Chondrocyte (in vitro differentiated cells): ENCODE measurements at places on chromosomes 4 and X. TPM values are rescaled to one million over a fixed set of nuclear protein-coding genes. Genes with fewer than 3 reads are reported as not detected.

The FHL1 gene
- total RNA-seq: 744 to 1,032 TPM (median 1,007 TPM) in 3 replicates

DNA sequence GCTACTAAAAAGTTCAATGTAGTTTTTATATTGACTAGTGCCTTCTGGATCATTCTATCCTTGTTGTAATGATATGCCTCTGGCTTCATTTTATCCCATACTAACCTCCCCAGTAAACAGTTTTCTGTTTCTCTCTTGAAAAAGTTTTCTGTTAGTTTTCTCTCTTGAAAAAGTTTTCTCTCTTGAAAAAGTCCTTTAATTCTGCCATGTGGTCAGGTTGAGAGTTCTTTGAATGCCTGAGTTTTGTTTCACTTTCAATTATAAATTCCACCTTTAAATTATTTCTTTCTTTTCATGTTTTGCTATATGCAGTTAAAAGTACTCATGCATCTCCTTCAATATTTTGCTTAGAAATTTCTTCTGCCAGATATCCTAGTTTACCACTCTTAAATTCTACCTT, 1139.6 kb downstream of the STPG2 start:
- DNase-seq: no peak
- H3K27ac ChIP-seq: no peak overlapping the region
- H3K36me3 ChIP-seq: no peaks in the 10 kb centered on the region
- peaks cover 1% of the 10 kb centered on the region for H3K27me3 ChIP-seq
- H3K4me1 ChIP-seq: no peaks in the 10 kb centered on the region
- no peak overlapping the region for H3K4me3 ChIP-seq

GRCh38 chr4:85715991-85716737, 241.2 kb downstream of the ARHGAP24 start:
- H3K4me1 ChIP-seq: peaks cover 9% of the 10 kb centered on the region
- H3K27ac ChIP-seq: no peak overlapping the region
- H3K36me3 ChIP-seq: no peaks in the 10 kb centered on the region
- no peak overlapping the region for H3K4me3 ChIP-seq

- H3K36me3 ChIP-seq: peaks cover 41% of the 10 kb centered on the region
- peak overlapping the region; percentile 42 for H3K27ac ChIP-seq
- peaks cover 23% of the 10 kb centered on the region for H3K4me1 ChIP-seq
- DNase-seq: no peak
- no peaks in the 10 kb centered on the region for H3K27me3 ChIP-seq
These were observed 32.1 kb upstream of the MTNR1A start for GRCh38 chr4:186587416-186588018.

The CCDC110 gene
- 2.3 to 5.4 TPM (median 3.7 TPM) in 3 replicates for total RNA-seq

- H3K36me3 ChIP-seq: no peaks in the 10 kb centered on the region
- H3K4me1 ChIP-seq: peaks cover 79% of the 10 kb centered on the region
- H3K27ac ChIP-seq: peak overlapping the region; percentile 91
- DNase-seq: no peak
- no peak overlapping the region for H3K4me3 ChIP-seq
These were observed 45.3 kb downstream of the TSC22D3 start for GRCh38 chrX:107730298-107730655.

The CCNQ gene
- 17.2 to 21.9 TPM (median 17.7 TPM) in 3 replicates for total RNA-seq

DNA sequence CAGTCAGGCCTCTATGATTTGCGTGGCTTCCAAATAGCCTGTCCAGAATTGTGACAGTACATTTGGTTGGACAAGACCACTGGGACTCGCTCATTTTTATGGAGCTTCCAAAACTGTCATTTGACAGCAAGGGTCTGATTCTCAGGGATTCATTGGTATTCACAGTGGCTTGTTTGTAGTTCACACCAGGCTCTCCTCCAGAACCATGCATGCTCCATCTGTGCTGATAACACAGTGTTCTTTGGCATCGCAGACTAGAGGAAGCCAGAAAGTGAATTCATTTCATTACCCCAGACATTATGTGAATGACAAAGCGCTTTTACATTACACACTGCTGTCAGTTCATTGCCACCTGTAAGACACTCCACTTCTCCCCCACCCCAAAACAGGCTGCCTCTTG, 208.3 kb downstream of the ARHGAP10 start:
- DNase-seq: no peak
- no peak overlapping the region for H3K4me3 ChIP-seq
- no peaks in the 10 kb centered on the region for H3K27me3 ChIP-seq
- H3K4me1 ChIP-seq: peaks cover 31% of the 10 kb centered on the region
- peaks cover 29% of the 10 kb centered on the region for H3K36me3 ChIP-seq

GRCh38 chr4:25823632-25824031, 39.2 kb downstream of the SEL1L3 start:
- H3K27me3 ChIP-seq: no peaks in the 10 kb centered on the region
- no peak overlapping the region for H3K27ac ChIP-seq
- no peak overlapping the region for H3K4me3 ChIP-seq
- DNase-seq: no peak
- H3K4me1 ChIP-seq: peaks cover 4% of the 10 kb centered on the region

DNA sequence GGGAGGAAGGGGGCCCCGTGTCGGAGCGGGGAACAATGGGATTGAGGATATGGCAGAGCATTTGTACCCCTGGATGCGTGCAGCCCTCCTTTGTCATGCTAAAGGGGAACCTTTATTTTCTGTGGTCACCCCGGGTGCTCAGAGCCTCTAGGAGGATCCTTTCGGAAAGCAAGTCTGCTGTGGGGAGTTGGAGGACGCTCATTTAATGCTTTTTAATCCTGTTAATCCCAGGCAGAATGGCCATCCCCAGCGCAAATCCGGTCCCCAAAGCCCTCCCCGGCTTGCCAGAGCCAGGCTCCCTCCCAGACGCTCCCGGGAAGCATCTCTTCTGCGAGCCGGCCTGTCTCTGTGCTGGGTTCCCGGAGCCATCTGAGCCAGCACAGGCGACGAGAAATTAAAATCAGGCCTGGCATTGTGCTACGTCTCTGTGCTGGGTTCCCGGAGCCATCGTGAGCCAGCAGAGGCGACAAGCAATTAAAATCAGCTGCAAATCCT, 113.2 kb upstream of the PPP2R3B start:
- no peak overlapping the region for H3K27ac ChIP-seq
- H3K36me3 ChIP-seq: no peaks in the 10 kb centered on the region
- H3K27me3 ChIP-seq: peaks cover 30% of the 10 kb centered on the region
- H3K4me3 ChIP-seq: peak overlapping the region; percentile 46

The TRIM75 gene
- not detected in 3 replicates for total RNA-seq

DNA sequence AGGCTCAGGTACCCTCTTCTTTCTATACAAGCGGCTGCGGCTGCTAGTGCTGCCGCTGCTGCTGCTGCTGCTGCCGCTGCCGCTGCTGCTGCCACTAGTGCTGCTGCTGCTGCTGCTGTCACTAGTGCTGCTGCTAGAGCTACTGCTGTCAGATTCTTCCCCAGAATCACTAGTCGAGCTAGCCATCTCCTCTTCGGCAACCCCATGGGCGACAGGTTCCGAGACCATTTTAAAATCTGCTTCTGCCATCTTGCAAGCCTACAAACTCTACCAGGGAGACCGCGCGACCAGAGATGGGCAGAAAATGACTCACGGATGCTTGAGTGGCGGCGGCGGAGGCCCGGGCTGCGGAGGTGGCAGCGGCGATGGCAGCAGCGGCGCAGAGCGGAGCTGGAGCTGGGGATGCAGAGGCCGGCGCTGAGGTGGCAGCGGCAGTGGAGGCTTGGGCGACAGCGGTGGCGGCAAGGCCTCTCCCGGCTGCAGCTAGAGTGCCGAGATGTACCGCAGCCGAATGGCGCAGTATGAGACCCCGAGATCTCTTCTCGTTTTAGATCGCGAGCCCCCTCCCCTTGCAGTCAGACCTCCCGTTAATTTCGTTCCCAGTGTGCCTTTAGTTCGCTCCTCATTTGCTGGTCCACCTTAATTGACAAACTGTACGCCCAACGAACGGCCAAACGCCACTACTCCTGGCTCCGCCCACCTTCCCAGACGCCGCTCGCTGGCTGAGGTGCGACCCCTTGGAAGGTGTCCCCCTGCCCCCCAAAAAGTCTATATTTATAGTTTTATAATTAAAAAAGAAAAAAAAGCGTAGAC, at the start of gene NAP1L3:
Gene NAP1L3, minus strand, starts transcription at position 523 of the 813 bp plus-strand sequence. Its CDS starts 274 bp downstream, at position 249.
- peaks cover 14% of the 10 kb centered on the region for H3K27me3 ChIP-seq
- H3K27ac ChIP-seq: peak within 1 kb of the TSS; percentile 97
- DNase-seq: peak; percentile 91
- H3K36me3 ChIP-seq: no peaks in the 10 kb centered on the region
- peaks cover 27% of the 10 kb centered on the region for H3K4me1 ChIP-seq
